Stimulated activated CD4-positive, alpha-beta T cell treated with anti-CD3 and anti-CD28 coated beads, Interleukin-1b, Interleukin-23, amount 100 ng/mL, for 1 hour (primary cell): ENCODE measurements at places on chromosomes 5 and 9.

DNA sequence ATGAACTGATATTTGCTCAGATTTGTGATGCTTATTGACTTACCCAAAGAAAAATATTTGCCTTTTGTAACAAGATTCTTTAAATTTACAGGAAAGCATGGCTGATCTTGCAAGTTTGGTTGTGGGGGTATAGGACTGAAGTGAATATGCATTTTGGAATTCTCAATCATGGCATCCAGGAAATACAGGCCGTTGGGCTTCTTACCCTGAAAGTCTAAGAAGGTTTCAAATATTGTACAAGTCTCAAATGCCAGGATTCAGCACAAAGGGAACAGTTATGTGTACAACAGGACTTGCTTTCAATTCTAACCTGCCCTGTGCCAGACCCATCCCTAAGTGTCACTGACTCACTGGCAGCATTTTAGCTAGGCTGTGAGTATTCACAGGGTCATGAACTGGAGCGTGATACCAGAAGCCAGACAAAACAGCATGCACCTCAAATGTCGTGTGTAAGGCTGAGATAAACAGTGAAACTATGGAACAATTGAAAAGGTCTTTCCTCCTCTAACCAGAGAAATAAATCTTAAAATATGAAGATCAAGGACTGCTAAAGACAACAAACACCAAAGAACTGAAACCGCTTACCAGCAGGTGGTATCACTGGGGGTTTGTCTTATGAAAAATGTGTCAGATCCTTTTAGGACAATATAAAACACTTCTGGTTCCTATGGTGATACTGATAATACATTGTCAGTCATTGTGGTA, 168.6 kb upstream of the RGMB start:
- DNase-seq = no peak

DNA sequence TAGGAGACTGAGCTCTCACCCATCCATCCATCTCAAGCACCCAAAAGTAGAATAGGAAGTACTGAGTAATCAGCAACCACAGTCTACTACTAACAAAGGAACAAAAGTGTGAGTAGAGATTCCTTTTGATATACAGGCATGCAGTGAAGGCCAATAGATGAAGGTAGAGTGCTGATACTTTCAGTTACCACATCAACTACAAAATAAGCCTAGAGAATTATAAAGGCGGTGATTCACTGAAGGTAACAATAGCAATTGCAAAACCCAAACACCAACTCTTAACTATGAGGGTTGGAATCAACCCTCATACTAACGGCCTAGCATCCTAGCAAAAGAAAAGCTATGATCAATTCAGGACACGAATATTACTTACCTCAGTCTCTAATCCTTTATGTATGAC, 992.6 kb downstream of the DNAH5 start:
- no peak for DNase-seq

DNA sequence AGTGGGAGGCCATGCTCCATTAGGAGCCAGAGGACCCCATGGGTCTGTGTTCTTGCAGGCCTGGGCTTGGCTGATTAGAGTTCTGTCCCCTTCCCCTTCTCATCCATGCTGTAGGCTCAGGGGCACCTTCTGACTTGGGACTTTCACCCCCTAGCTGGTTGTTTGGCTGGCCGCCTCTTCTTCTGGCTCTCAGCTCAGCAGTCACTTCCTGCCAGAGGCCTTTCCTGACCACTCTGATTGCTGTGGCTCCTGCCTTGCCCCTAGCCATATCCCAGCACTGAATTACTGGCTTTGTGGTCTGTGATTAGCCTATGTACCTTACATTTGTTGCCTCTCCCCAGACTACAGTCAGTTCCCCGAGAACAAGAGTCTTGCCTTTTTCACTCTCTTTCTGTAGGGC, 14.6 kb downstream of the ENTREP1 start:
- DNase-seq = no peak

GRCh38 chr9:79757881-79758669, 186.3 kb downstream of the TLE4 start:
- no peak for DNase-seq

DNA sequence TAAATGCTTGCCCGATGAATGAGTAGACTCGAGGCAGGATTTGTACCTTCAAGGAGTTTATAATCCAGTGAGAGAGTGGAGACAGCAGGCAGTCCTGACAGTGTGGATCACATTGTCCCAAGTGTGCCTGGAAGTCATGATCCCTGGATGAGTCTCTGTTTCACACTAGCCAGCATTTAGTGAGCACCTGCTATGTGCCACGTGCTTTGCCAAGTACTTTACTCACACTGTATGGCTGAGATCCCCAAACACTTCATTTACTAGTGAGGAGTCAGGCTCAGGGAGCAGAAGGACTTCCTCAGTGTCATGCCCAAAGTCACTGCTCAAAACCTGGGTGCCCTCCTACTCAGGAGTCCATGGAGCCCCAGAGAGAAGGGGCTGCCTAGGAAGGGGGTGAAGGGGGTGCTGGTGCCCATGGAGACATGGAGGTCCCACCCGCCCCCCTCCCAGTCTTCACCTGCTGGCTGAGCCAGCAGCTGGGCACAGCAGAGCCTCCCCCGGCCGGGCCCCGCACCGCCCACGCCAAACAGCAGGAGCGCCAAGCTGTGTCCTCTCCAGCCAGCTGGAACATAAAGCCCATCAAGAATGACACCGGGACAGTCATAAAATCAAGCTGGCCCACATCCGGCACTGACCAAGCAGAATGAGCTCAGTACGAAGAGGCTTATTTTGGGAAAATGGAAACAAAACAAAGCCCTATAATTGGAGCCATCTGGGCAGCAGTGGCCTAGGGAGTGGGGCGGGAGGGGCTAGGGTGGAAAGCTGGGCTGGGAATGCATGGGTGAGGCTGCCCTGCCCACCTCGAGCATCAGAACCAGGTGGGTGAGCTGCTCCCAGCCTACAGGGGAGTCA, 10.6 kb downstream of the LAMC3 start:
- no peak for DNase-seq

DNA sequence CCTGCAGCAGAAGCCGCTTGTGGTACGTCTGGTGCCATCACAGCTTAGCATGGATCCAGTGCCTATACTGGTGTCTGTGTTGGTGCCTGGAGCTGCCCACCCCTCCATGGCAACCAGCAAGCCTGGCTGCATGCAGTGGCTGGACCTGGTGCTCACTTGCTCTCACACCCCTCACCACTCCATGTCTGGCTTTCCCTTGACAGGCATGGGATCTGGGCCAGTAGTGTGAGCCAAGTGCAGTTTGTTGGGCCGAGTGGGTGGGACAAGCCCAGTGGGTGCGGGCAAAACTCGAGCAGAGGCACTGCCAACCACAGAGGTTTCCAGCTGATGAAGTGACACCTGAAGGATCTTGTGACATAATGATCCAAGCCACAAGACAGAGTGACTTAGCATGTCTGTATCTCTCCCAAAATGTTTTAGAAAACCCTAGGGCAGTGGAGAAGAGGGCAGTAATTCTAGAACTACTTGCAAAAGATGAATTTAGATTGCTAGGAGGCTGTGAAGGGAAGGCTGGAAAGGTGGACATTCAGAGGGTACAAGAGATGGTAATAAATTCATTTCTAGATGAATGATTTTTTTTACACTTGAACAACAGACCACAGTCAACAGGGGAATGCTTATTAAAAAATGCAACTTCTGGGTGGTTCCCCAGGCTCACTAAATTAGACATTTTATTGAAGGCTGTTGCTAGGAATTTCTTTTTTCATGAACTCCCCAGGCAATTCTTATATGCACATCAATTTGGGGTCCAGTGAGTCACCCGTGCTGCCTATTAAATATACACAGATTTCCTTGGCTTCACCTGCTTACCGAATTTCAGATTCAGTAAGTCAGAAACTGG, 660.3 kb downstream of the TLR4 start:
- no peak for DNase-seq

- DNase-seq = no peak
Observed at GRCh38 chr5:95959051-95959887, 2.4 kb downstream of the ELL2 start.
